ENCODE measurements at places on chromosomes 13 and 19.

GRCh38 chr13:33172911-33173310, 112.6 kb downstream of the STARD13 start:
- no peak for DNase-seq

DNA sequence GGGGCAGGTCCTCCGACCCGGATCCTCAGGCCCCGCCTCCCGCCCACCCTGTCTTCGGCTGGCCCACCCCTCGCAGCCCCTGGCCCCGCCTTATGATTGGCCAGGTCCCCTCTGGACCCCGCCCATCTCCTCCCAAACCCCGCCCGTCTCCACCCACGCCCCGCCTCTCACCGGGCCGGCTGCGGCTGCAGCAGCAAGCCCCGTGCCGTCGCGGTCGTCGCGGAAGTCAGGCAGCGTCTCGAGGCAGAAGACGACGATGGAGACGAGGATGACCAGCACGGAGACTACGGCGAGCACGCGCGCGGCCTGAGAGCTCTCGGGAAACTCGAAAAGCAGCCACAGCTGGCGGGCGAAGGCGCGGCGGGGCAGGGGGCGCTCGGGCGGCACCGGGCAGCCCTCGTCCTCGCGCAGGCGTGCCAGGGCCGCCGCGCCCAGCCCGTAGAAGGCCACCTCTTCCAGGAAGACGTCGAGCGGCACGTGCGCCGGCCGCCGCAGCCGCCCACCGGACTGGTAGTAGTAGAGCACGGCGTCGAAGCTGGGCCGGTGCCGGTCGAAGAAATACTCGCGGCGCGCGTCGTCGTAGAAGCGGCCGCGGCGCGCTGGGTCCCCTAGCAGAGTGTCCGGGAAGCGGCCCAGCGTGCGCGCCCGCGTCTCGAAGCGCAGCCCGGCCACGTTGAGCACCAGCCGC, 495 bp downstream of the KCNA7 start:
- DNase-seq = no peak

DNA sequence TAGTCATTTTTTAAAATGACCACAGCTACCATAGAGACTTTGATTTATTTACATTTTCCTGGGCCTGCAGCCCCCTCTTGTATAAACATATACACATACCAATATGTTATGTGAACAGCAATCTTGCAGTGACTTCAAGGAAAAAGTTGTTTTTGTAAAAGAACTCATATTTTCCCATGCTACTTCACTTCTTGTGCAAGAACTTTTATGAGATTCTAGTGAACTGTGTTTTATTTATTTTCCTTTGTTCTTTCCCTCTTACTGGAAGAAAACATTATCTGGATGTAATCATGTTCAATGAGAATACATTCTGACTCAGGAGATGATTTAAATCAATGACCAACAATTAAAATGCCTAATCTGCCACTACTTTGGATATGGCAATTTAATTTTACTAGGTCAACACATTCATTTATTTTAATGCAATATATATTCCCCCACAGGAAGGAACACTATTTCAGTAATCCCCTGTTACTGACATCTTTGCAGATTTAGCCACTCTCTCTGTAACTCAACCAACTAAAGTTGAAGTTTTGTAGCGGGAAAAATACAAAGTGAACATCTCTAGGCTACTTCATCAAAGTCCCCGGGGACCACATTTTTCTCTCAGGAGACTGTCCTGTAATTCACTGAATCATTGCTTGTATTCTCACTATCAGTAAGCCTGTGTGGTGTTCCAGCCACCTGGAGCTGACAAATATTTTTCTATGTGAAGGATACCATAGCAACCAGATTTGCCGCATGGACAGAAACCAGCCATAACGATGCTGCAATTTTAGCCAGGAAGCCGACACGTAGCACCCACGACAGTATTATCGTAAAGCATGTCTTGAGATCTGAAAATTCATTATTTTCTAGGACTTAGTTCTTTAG, 90.5 kb downstream of the STARD13 start:
- no peak for DNase-seq

GRCh38 chr13:78736142-78736541, 77.2 kb upstream of the OBI1 start:
- no peak for DNase-seq

GRCh38 chr13:48505597-48506091, 27.2 kb downstream of the RCBTB2 start:
- DNase-seq = peak; percentile 39

DNA sequence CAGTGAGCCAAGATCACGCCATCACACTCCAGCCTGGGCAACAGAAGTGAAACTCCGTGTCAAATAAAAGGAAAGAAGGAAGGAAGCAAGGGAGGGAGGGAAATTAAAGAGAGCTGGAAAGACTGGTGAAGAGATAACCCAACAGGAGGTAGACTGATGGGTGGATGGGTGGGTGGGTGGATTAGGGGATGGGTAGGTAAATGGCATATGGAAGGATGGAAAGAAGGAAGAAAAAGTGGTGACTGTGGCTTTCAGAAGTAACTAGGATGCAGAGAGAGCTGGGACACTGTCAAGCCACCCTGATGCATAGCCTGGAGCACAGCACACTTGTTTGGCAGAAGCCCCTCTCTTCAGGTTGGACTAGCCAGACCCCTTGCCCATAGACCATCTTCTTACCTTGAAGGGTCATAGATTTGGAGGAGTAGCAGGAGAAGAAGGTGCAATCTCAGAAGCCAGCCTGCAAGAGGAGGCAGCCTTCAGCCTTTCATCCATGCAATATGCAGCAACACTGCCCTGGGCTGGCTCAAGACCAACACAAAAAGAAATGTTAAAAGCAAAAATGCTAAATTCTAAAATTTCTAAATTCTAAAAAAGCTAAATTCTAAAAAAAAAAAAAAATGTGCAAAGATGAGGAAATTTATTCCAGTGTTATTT, 5.1 kb downstream of the IQCN start:
- DNase-seq = no peak

DNA sequence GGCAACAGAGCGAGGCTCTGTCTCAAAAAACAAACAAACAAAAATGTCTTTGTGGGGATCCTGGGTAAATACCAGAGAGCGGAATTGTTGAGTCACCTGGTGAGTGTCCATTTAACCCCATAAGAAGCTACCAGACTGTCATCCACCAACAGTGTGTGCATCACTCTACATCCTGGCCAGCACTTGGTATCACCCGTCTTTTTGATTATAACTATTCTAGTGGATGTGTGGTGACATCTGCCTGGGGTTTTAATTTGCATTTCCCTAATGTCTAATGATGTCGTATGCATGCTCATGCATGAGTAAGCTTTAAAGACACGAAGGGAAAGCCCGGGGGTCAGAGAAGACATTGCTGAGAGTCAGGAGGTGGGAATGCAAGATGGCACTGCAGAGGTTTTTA, 126.7 kb upstream of the MRI1 start:
- no peak for DNase-seq

- DNase-seq = no peak
Measured at GRCh38 chr19:38046254-38047048, 139.4 kb downstream of the SIPA1L3 start.

- no peak for DNase-seq
Measured at GRCh38 chr13:104737713-104738112, 1671.5 kb upstream of the SLC10A2 start.

DNA sequence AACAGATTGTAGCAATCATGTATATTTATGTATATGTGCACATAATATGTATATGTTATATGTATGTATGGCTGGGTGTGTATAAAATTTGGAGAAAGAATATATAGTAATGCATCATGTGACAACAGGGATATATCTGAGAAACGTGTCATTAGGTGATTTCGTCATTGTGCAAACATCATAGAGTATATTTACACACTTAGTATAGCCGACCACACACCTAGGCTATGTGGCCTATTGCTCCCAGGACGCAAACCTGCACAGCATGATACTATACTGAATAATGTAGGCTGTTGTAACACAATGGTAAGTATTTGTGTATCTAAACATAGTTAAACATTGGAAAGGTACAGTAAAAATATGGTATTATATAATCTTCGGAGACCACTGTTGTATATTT, 43.8 kb downstream of the ESD start:
- no peak for DNase-seq

DNA sequence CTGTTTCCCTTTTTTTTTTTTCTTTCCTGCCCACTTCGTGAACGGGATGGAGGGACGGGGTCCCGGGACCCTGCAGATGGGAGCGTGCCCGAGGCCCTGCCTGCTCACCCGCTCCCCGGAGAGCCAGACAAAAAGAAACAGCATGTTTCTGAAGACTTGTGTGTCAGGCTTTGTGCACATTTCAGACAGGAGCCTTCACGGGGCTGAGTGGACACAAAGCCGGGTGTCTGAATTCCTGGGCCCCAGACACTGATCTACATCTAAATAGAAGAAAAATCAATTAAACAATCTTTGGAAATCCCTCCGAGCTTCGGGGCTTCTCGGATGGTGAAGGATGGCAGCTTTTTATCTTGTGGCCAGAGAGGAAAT, 4.2 kb downstream of the PGPEP1 start:
- no peak for DNase-seq

- DNase-seq = no peak
Measured at GRCh38 chr13:97258801-97259200, 36.7 kb downstream of the MBNL2 start.

DNA sequence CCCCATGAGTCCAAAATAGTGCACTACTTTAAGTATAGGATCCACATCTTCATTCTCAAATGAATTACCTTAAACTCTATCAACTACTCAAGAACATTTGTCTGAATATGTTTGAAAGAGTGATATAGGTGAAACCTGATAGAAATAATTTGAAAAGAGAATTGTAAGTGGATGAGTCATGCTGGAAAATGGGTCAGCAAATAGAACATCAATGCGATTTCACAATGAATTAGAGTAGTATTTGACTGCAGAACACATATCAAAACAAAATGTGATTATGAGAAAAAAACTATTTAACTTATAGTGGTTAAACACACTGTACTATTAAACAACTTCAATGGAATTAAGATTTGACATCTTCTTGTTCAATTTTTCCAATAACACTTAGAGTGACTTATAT, 300.6 kb upstream of the KLHL1 start:
- no peak for DNase-seq

GRCh38 chr13:77904031-77904430, 14.6 kb downstream of the EDNRB start:
- no peak for DNase-seq

DNA sequence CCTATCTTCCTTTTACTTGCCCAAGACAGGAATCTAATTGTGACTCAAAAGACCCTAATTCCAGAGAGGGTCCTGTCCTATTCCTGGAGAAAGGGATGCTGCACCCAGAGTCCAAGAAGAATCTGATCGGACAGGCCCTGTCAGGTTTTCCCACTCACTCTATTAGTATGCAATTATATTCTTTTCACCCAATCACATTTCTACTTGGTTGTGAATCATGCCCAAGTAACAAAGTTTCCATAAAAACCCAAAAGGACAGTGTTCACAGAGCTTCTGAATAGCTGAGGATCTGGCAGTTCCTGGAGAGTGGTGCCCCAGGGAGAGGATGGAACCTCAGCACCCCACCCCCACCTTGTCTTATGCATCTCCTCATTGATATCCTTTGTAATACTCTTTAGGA, 135.3 kb upstream of the SLITRK5 start:
- no peak for DNase-seq

DNA sequence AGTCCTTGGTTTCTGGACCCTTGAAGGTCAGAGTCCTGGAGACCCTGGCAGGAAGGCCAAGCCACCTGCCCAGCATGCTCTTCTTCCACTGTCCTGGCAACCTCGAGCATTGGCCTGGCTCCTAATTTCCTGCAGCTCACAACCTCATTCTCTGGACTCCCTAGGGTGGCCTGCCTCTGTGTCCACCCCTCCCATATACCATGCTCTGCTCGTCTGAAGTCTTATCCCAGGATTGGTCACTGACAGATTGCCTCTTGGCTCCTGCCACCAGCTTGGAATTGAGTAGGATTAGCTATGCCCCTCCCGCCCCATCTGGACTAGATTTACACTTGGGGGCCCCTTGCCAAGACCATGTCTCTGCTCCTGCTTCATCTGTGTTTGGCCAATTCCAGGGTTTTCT, 17.1 kb upstream of the WASF3 start:
- no peak for DNase-seq

DNA sequence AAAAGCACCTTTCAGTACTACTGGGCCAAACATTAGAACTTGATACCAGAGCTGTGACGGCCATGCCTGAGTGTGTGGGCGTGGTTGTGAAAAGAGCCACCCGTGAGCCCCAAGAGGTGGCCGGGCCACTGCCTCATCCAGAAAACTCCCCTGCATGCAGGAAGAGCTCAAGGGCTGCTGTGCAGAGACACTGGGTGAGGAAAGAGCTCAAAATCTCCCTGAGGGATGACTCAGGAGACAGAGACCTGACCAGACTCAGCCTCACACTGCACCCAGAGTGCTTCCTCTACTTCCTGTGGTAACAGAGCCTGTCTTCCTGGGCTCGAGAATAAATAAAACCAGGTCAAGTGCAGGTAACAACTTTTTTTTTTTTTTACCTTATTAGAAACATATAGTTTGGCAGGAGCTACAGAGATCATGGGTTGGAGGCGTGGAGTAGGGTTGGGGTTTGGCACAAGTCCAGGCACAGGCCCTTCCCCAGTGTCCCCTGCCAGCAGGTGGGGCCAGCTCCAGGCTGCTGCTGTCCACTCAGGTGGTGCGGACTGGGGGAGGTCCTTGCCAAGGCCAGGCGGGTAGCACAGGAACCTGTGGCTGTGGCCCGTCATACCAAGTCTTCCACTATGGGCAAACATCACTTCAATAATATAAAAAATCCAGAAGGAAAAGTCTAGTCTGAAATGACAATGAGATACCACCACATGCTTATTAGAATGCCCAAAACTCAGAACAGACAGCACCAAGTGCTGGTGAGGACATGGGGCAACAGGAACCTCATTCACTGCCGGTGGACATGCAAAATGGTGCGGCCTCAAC, 25.5 kb downstream of the ELL start:
- peak; percentile 50 for DNase-seq

GRCh38 chr19:43781630-43782310, 997 bp upstream of the KCNN4 start:
- DNase-seq = no peak
